ENCODE measurements at places on chromosomes 4 and X.

- DNase-seq: no peak
Measured at GRCh38 chr4:170497689-170498088, 407.9 kb upstream of the AADAT start.

GRCh38 chr4:125353131-125353530 is 38.4 kb downstream of the FAT4 start:
- DNase-seq: no peak

DNA sequence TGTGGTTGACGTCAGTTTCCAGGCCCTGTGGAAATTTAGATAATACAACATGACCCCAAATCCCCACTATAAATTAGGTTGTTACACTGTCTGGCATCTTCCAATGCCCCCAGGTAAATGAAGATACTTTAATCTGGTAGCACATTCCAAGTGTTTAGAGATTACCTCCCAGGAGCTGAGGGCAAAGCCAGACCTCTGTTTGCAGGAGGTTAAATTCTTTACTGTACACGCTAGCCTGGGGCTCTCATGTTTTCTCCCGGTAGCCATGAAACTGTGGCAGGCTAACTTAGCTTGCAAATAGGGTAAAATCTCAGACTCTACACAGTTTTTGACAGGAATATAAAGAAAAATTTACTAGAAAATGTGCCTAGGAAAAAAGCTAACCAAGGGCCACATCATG is 450.0 kb downstream of the PDGFC start:
- DNase-seq: no peak

DNA sequence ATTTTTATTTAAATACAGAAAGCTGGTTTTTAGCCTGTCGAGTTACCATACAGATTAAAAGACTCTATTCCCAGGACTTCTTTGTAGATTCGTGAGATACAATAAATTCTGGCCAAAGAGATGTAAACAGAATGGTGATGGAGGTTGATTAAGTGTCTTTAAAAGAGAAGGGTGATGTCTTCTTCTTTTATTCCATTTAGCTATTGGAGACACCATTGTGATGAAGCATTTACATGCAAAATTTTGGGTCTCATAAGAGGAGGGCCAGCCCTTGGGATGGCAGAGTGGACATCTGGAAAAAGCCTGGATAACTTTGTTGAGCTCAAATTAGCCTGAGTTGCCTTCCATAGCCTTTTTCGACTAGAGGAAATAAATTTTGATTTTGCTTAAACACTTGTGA is 21.6 kb upstream of the PCDH10 start:
- DNase-seq: no peak

GRCh38 chr4:72119946-72120345 is 88.1 kb downstream of the NPFFR2 start:
- no peak for DNase-seq

GRCh38 chr4:188190461-188190860 is 51.2 kb downstream of the TRIML1 start:
- DNase-seq: no peak

GRCh38 chr4:792626-793092 is 33.3 kb downstream of the CPLX1 start:
- no peak for DNase-seq

- DNase-seq: no peak
Measured at GRCh38 chrX:115503099-115503498, 57.9 kb upstream of the PLS3 start.

GRCh38 chr4:113080050-113080449 is 30.6 kb downstream of the ANK2 start:
- DNase-seq: no peak

- peak; percentile 70 for DNase-seq
Measured at GRCh38 chrX:1537031-1537715, at the start of gene P2RY8. TSS of gene P2RY8 (minus strand) at chrX:1537185. CDS start at chrX:1466558, 70,627 bp downstream.
